ENCODE measurements at places on chromosomes 1 and 21.
A peak's percentile ranks its signal among the peaks of the same experiment; 100 is the strongest.

GRCh38 chr1:193104907-193105820 lies at the start of gene GLRX2:
GLRX2 (minus strand) TSS chr1:193105414; CDS start chr1:193105382, 32 bp downstream.
- DNase-seq: peak; percentile 65

GRCh38 chr1:43267291-43267805 lies 2.4 kb upstream of the TMEM125 start:
- DNase-seq: no peak

DNA sequence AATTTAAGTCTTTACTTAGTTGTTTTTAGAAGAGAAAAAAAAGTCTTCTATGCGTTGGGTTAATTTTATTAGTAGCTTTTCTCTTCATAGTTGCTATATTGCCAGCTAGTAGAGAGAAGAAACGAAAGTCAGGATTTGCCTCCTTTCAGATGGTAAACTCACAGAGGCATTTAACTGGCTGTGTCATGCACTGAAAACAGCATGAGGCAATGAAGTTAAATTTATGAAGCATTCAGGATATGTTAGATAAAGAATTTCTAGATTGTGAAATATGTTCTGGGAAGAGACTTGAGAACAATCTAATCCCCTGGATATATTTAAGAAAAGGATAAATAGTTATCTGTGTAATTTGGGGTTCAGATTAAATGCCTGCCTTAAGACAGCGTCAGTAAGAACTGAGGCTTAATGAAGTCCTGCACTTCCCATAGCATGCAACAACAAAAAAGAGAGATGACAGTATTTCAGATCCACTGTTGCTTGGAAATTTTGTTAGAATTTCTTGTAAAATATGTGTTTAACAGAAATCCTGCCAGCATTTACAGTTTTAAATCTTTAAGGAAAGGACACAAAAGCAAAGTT lies 1.7 kb downstream of the ANGPTL1 start:
- no peak for DNase-seq

GRCh38 chr1:3369446-3370076 lies 84.9 kb upstream of the ARHGEF16 start:
- no peak for DNase-seq

GRCh38 chr1:78291418-78291817 lies 199.4 kb upstream of the PTGFR start:
- no peak for DNase-seq

- peak; percentile 59 for DNase-seq
Measured at GRCh38 chr1:156053768-156054499, at the start of gene UBQLN4. UBQLN4 (minus strand) TSS chr1:156053798; CDS start chr1:156053701, 97 bp downstream.

GRCh38 chr1:36803868-36804570 lies 230.3 kb downstream of the GRIK3 start:
- DNase-seq: no peak
